ENCODE measurements at places on chromosomes 3 and 15.

GRCh38 chr15:77822631-77823230 is 190.0 kb upstream of the LINGO1 start:
- DNase-seq, result no peak

- DNase-seq, result no peak
Measured at GRCh38 chr3:15265655-15266509, 59.8 kb downstream of the CAPN7 start.

GRCh38 chr15:59281699-59282098 is 75.1 kb downstream of the LDHAL6B start:
- DNase-seq, result no peak

GRCh38 chr3:71578054-71578751 is 5.3 kb downstream of the FOXP1 start:
- DNase-seq, result no peak

All from NCI-H446 (cell line).